ENCODE measurements at places on chromosomes 13 and 19.
A peak's percentile ranks its signal among the peaks of the same experiment; 100 is the strongest.

GRCh38 chr13:99374994-99375737 is 68.0 kb upstream of the GPR183 start:
- DNase-seq: peak; percentile 68

GRCh38 chr13:42735010-42735409 is 46.4 kb upstream of the FAM216B start:
- DNase-seq: no peak

- no peak for DNase-seq
These were observed 75.1 kb downstream of the URI1 start for GRCh38 chr19:30017172-30017571.

GRCh38 chr13:109868578-109869311 is 82.4 kb upstream of the IRS2 start:
- no peak for DNase-seq

DNA sequence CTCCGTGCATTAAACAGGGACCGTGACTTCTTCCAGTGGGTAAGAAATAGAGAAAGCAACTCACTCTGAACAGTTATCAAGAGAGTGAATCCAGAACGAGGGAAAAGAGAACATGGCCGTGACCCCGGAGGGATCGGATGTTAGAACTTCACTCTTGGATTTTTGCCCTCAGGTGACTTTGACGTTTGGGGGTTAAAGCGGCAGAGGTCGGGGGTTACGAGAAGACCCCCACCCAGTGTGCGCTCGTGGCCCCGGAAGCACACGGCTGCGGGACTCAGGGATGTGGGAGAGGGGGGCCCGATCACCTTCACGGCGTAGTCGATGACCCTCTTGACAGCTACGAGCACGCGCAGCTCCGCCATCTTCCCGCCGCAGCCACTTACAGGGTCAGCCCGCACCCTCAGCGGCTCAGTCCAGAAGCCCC is at the start of gene ETFB:
TSS of gene ETFB (minus strand) at position 424 of the 424 bp plus-strand sequence. CDS start at position 362, 62 bp downstream.
- no peak for DNase-seq

DNA sequence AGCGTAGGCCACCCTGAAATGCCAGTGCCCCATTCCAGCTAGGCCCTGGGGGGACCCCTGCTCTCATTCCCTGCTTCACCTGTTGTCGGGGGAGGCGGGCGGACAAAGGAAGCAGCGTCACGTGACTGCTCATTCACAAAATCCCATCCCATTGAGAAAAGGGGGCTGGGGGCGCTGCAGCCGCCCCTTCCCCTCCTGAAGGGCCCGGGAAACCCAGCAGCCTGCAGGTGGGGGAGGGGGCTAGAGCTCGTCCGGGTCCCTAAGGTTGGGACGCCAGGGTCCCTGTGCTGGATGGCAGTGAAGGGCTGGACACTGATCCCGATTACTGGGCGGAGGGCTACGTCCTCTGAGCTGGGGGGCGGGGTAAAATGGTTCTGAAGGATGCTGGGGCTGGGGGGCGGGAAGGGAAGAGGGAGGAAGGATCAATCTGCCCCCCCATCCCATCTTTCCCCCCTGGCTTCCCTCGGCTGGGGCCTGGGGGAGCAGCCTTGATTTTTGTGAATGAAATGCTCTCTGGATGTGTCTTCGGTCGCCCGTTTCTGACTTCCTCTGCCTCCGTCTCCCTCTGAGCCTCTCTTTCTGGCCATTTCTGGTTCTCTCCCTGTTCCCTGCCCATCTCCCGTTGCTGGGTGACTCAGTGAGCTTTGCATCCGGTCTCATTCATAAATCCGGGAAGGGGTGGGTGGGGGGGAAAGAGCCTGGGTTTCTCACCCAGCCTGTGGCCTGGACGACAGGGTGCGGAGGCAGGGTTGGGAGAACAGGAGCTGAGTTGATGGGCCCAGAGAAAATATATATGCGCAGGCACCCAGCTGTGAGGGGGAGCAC is 816 bp downstream of the SPRED3 start:
- no peak for DNase-seq

Data from AML-193 (cell line).